ENCODE measurements at places on chromosomes 3 and 15.

DNA sequence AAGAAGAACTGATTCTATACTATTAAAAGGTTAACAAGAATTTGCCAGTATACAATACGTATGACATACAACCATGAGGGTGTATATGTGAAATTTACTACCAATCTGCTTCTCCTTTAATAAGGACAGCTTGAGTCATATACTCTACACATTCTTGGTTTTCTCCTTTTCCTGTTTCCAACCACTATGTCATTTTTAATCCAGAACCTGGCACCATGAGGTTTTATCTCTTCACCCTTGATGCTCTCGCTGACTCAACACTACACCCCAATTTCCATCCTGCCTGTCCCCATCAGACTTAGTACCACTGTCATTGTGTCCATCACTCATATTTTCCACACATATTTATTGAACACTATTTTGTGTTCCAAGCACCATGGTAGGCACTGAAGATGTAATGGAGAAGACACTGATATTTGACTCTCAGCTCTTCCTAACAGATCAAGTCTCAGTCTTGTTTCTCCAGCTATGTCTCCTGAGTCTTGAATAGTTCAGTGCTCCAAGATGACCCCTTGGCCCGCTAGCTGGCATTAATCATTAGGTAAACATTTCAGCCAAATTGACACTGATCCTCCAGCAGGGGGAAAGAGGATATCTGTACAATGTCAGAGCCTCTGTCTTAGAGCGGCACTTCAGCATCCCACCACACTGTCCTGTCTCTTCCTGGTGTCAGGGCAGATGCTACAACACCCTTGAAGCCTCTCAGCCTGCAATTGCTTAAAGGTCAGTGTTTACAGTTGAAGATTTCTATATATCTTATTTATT lies 11.2 kb upstream of the COL8A1 start:
- no peak for DNase-seq

DNA sequence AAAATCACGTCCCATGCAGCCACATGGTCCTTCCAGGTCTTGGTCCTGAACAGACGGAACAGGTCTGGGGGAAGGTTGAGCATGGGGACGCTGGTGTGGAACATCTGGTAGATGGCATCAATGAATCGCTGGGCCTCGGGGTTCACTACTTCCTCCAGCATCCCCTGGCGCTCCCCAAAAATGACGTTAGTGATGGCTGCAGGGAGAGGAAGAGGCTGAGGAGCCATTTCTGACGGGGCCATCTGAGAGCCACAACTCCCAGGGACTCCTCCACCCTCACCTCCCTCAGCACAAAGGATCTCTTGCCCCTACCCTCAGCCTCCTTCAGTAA lies 23.7 kb downstream of the CYP11A1 start:
- no peak for DNase-seq

DNA sequence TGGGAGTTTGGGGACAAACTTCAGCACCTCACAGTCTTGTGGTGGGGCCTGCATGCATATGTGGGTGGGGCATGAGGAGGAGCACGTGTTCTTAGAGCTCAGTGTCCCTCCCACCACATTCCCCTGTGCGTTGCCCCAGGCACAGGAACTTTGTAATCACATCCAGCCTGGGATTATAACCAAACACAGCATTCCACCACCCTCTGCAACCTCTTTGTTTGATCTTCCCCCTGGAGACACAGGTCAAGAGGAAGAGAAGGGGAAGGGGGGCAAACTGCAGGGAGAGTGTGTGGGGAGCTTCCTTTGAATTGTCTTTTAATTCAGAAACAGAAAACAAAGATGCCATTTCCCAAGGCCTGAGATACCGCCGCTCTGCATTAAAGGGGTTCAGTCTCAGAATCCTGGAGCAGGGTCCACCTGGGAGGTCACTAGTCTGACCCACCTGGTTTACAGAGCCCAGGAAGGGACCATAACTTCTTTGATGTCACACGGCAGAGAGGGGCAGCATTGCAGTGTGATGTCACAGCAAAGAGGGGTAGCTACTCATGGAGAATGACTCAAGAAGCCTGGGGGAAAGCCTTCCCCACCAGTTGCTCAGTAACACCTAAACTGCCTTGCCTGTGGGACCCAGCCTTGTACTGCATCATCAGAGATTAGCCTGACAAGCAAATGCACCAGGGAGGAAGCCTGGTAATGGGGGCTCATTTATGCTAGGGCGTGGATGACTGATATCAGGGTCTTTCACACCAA lies 106.3 kb upstream of the RNU6-1 start:
- DNase-seq, result no peak

- no peak for DNase-seq
Observed at GRCh38 chr3:4900298-4900697, 78.9 kb upstream of the BHLHE40 start.

GRCh38 chr15:85318732-85319076 lies 61.7 kb upstream of the AKAP13 start:
- no peak for DNase-seq

DNA sequence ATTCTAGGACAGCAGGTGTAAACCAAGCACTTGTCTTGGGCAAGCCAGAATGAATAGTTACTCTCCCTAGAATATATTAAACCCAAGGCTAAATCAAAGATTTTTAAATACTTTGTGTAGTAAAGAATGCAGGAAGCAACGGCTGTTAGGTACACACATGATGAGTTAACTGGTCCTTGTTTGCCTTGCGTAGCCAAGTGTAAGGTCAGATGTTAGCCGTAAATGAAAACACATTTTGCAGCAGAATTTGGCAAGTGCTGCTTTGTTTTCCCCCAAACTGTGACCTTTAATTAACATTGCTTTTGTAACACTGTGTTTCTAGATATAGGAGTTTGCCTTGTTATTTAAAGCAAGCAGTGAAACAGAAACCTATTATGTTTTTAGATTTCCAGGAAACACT lies 368.7 kb downstream of the IL5RA start:
- DNase-seq, result no peak

GRCh38 chr3:189519458-189519857 lies 111.7 kb upstream of the TP63 start:
- DNase-seq, result no peak

- no peak for DNase-seq
Observed at GRCh38 chr3:186849374-186849975, 7.0 kb downstream of the ADIPOQ start.

GRCh38 chr3:104397713-104398112 lies 969.0 kb upstream of the ALCAM start:
- no peak for DNase-seq

- no peak for DNase-seq
Observed at GRCh38 chr15:56934269-56934668, 15.8 kb downstream of the TCF12 start.

DNA sequence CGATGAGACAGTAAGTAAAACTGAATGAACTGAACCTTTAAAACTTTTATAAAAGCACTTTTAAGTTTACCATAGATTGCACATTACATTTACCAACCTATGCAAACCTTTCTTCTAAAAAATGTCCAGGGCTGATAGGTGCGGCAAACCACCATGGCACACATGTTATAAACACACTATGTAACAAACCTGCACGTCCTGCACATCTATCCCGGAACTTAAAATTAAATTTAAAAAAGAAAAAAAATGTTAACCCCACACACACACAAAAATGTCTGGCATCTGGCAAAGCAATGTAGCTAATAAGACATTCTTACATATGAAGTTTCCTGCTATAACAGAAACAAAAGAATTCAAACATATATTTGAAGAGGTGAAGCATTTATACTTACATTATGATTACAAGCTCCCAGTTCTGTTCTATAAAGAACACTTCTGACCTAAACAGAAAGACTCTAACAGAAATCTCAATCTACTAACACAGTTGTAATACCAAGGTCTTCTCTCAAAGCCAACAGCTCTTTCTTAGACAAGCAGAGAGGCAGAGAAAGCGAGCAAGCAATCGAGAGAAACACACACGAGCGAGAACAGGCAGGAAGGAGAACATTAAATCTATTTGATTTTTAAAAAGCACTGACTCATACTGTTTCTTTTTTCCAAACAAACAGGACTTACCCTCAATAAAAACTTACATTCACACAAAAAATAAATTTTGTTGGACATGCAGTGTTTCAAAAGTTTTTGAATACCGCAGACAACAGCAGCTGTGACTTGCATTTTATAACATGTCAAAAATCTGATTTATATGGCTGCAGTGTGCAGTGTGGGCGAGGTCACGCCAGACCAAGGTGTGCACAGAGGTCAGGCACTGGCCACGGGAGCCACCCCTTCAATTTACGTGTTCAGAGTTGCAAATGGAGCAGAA lies at the start of gene NRG4:
NRG4 (minus strand) TSS at position 798 of the 925 bp plus-strand sequence. CDS start 1,194 bp downstream, outside the sequence.
- DNase-seq, result no peak

- no peak for DNase-seq
Observed at GRCh38 chr15:75051191-75051608, 27.8 kb downstream of the PPCDC start.

- DNase-seq, result no peak
Observed at GRCh38 chr3:144104186-144104585, 132.6 kb downstream of the DIPK2A start.

GRCh38 chr3:77298417-77298816 lies 258.5 kb downstream of the ROBO2 start:
- no peak for DNase-seq

DNA sequence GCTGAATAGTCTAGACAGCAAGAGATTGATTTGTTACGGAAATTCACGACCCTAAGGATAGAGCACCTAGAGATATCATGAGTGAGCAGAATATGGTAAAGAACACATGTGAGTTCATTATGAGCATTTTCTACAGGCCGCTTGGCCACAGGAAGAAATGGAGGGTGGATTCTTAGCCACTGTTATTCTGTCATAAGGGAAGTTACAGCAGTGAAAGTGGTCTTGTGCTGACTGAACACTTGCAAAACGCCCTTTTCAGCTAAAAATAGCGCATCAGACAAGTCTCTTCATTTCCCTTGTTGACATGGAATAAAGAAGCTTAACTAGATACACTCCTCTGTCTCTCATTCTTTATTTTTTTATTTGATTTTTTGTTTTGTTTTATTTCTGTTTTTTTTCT lies 19.8 kb downstream of the DGKG start:
- no peak for DNase-seq

GRCh38 chr3:48090166-48090939 lies 74.1 kb upstream of the MAP4 start:
- DNase-seq, result no peak

DNA sequence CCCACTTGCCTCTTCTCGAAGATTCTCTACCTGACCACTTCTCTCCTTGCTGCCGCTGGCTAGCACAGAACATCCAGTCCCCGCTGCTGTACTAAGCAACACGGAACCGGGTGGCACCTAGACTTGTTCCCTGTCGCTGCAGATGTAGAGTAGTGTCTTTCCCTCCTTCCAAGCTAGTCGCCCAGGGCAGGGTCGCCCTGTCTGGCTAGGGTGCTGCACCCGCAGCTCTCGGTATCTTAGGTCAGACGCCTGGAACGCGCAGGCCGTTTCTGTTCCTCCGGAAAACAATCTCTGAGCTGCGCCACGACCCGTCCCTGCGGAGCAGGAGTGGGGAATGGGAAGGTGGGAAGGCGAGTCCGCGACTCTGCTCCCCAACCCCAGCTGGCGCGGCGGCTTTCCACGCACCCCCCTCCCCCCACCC lies 758 bp upstream of the SNX33 start:
- no peak for DNase-seq

GRCh38 chr3:15360788-15361493 lies 28.6 kb upstream of the SH3BP5 start:
- DNase-seq, result no peak

DNA sequence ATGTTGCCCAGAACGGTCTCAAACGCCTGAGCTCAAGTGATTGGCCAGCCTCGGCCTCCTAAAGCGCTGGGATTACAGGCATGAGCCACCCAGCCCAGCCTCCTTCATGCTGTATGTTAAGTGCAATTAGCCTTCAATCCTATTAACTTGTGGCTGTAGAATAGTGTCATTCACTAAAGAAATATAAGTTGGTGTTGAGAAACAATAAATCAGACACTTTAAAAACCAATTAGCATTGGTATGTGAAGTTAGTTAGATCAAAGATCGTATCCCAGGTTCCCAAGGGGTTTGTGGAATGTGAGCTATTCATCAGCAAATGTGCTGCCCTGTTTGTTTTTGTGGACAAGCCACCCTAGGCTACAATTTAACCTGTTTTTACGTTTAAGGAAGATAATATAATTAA lies 11.0 kb upstream of the PIK3CB start:
- DNase-seq, result no peak

- DNase-seq, result peak; percentile 8
Observed at GRCh38 chr3:38805765-38806386, 10.1 kb downstream of the SCN10A start.

GRCh38 chr3:9947025-9947995 lies 4.9 kb downstream of the PRRT3 start:
- DNase-seq, result no peak

- no peak for DNase-seq
Observed at GRCh38 chr15:63628123-63628822, 31.1 kb downstream of the FBXL22 start.
